ENCODE measurements at places on chromosomes 7 and 10. TPM values are rescaled to one million over a fixed set of nuclear protein-coding genes. Genes with fewer than 3 reads are reported as not detected.

DNA sequence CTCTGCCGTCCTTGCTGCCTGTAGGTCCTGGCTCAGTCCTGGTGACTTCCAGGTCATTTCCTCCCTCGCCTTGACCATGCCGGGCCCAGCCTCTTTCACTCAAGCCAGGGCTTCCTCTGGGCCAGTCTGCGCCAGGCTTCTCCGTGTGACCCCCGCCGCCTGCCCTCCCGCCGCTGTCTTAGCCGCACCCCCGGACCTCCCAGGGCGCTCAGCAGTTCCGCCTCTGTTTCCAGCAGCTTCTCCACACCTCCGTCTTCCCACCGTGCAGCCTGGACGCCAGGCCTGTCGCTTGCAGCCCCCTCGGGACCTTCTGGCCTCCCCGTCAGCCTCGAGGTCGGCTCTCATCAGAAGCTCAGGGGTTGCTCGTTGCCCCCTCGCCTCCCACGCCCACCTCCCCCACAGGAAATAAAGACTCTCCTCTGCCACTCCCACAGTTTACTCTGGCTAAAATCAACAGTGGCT lies 123.0 kb upstream of the FZD8 start:
- no peak overlapping the region for H3K4me3 ChIP-seq
- H3K27me3 ChIP-seq, result no peaks in the 10 kb centered on the region
- H3K36me3 ChIP-seq, result no peaks in the 10 kb centered on the region
- H3K27ac ChIP-seq, result no peak overlapping the region

GRCh38 chr7:100595188-100595587 lies 7.0 kb upstream of the PCOLCE start:
- no peak overlapping the region for H3K4me3 ChIP-seq
- H3K4me1 ChIP-seq, result no peaks in the 10 kb centered on the region
- DNase-seq, result no peak
- peaks cover 11% of the 10 kb centered on the region for H3K27me3 ChIP-seq
- no peaks in the 10 kb centered on the region for H3K36me3 ChIP-seq
- no peak overlapping the region for H3K27ac ChIP-seq

DNA sequence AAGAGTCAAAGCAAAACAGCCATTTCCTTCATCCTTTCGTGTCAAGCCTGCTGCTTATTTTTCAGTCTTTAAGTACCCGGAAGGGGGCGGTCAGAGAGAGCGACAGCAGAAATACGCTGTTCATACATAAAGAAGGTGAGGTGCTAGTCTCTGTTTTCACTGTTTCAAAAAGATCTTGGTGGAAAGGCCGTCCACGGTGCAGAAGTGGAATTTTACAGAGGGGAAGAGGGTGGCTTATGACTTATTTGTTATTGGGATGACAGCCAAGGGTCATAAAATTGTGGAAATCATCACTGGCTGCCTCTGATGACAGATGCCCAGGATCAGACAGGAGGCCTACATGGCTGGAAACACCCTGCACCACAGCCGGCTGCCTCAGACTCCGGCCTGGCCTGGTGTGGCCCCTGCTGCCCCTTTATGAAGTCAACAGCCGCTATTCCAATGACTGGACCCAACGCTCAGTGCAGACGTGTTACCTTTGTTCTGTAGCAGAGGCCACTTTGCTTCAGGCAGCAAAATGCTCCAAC lies 57.0 kb downstream of the HIPK2 start:
- H3K27ac ChIP-seq, result peak overlapping the region; percentile 75
- no peak for DNase-seq
- no peak overlapping the region for H3K4me3 ChIP-seq
- no peaks in the 10 kb centered on the region for H3K27me3 ChIP-seq

DNA sequence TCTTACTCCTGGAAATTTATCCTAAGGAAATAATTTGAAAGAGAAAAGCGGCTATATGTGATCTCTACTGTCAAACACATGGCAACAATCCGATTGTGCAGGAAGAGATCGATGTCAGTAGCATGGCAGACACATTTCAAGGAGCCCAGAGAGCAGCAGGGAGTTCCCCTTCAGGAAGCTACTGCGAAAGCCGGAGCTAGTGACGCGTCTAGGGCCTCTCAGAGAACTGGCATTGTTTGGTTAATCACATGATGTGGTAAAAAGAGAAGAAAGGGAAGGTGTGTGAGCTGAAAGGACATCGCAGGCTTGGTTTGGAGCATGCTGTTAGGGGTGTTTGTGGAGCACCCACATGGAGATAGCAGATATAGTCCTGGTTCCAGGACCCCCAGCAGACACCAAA lies 74.9 kb downstream of the BEND7 start:
- no peaks in the 10 kb centered on the region for H3K4me1 ChIP-seq
- no peak overlapping the region for H3K27ac ChIP-seq
- H3K27me3 ChIP-seq, result no peaks in the 10 kb centered on the region
- H3K4me3 ChIP-seq, result no peak overlapping the region
- no peak for DNase-seq

DNA sequence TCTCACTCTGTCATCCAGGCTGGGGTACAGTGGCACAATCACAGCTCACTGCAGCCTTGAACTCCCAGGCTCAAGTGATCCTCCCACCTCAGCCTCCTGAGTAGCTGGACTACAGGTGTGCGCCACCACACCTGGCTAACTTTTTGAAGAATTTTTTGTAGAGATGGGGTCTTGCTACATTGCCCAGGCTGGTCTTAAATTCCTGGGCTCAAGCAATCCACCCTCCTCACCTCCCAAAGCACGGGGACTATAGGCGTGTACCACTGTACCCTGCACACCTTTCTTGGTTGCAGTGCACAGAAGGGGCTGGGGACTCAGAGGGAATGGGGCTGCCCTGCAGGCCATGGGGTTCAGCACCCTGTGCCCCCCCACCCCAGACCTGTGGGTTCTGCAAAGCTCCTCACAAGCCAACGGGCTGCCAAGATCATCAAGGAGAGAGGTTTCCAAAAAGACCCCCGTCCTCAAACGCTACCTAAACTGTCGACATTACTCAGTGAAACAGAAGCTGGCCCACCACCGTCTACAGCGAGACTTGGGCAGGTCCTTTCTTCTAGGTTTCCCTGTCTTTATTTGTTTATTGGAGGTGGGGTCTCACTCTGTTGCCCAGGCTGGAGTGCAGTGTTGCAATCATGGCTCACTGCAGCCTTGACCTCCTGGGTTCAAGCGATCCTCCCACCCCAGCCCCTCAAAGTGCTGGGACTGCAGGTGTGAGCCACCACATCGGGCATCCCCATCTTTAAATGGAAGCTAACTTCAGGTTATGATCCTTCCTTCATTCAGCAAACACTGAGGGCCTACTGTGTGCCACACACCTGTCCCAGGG lies 26.6 kb upstream of the ELFN1 start:
- no peak overlapping the region for H3K4me3 ChIP-seq
- no peak overlapping the region for H3K27ac ChIP-seq
- DNase-seq, result no peak
- no peaks in the 10 kb centered on the region for H3K36me3 ChIP-seq
- H3K4me1 ChIP-seq, result no peaks in the 10 kb centered on the region

- no peak for DNase-seq
- no peaks in the 10 kb centered on the region for H3K27me3 ChIP-seq
- H3K4me3 ChIP-seq, result no peak overlapping the region
- no peak overlapping the region for H3K27ac ChIP-seq
Observed at GRCh38 chr7:127287133-127287532, 34.4 kb upstream of the GRM8 start.

The SPDYE11 gene
- total RNA-seq, result not detected

- peak overlapping the region; percentile 45 for H3K4me3 ChIP-seq
- H3K4me1 ChIP-seq, result peaks cover 4% of the 10 kb centered on the region
- DNase-seq, result no peak
- H3K27ac ChIP-seq, result no peak overlapping the region
Observed at GRCh38 chr7:156606691-156607331, 33.8 kb upstream of the RNF32 start.

The VSIR gene
- total RNA-seq, result 51.4 TPM

GRCh38 chr10:51815723-51816122 lies 116.3 kb upstream of the CSTF2T start:
- no peak overlapping the region for H3K4me3 ChIP-seq
- no peaks in the 10 kb centered on the region for H3K36me3 ChIP-seq
- H3K27ac ChIP-seq, result no peak overlapping the region
- no peaks in the 10 kb centered on the region for H3K27me3 ChIP-seq
- H3K4me1 ChIP-seq, result no peaks in the 10 kb centered on the region

GRCh38 chr7:66629222-66630062 lies 761 bp downstream of the KCTD7 start:
- peak overlapping the region; percentile 90 for H3K27ac ChIP-seq
- peak overlapping the region; percentile 69 for H3K4me3 ChIP-seq
- no peak for DNase-seq
- peaks cover 15% of the 10 kb centered on the region for H3K4me1 ChIP-seq

The GTPBP4 gene
- total RNA-seq, result 35.1 TPM

GRCh38 chr10:289581-289980 lies 154.3 kb downstream of the ZMYND11 start:
- no peak overlapping the region for H3K4me3 ChIP-seq
- DNase-seq, result no peak
- H3K4me1 ChIP-seq, result no peaks in the 10 kb centered on the region
- no peaks in the 10 kb centered on the region for H3K36me3 ChIP-seq
- no peaks in the 10 kb centered on the region for H3K27me3 ChIP-seq

GRCh38 chr10:96360766-96361165 lies 2.0 kb upstream of the OPALIN start:
- H3K4me3 ChIP-seq, result no peak overlapping the region
- no peaks in the 10 kb centered on the region for H3K4me1 ChIP-seq
- no peak overlapping the region for H3K27ac ChIP-seq
- no peaks in the 10 kb centered on the region for H3K36me3 ChIP-seq

DNA sequence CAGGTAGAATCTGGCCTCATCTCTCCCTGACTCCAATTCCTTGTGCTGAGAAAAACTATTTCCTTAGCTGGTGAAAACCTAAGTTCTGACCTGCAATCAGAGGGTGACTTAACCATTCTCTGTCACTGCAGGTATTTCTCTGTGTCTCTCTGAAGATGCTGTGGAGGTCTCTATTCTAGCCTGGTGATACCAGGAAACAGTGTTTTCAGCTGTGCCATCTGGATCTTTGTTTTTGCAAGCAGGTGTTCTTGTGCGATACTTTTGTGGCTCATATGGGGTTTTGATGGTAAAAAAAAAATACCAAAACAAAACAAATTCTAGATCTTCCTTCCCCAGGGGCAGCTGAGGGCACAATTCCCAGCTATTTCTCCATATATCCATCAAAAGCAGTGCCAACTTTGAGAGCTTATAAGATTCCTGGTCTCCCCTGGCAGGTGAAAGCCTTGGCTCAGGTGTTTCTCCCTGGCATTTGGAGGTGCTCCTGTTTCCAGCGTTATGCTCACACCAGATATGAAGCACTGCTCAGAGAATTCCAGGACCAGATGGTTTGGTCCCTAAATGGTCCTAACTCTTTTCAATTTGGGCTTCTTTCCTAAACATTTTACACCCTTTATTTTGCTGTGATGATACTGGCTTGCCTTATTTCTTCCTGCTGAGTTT lies 9.9 kb upstream of the NPVF start:
- no peaks in the 10 kb centered on the region for H3K36me3 ChIP-seq
- DNase-seq, result no peak
- H3K27me3 ChIP-seq, result no peaks in the 10 kb centered on the region
- no peak overlapping the region for H3K4me3 ChIP-seq

- H3K4me1 ChIP-seq, result peaks cover 6% of the 10 kb centered on the region
- no peaks in the 10 kb centered on the region for H3K36me3 ChIP-seq
- peak overlapping the region; percentile 48 for H3K27ac ChIP-seq
Observed at GRCh38 chr7:101017064-101017777, 2.7 kb upstream of the MUC17 start.

- H3K4me3 ChIP-seq, result no peak overlapping the region
- H3K27ac ChIP-seq, result no peak overlapping the region
- H3K27me3 ChIP-seq, result no peaks in the 10 kb centered on the region
- DNase-seq, result no peak
Observed at GRCh38 chr7:26653430-26654399, 210.7 kb downstream of the SKAP2 start.

The ACTL6B gene
- not detected for total RNA-seq

DNA sequence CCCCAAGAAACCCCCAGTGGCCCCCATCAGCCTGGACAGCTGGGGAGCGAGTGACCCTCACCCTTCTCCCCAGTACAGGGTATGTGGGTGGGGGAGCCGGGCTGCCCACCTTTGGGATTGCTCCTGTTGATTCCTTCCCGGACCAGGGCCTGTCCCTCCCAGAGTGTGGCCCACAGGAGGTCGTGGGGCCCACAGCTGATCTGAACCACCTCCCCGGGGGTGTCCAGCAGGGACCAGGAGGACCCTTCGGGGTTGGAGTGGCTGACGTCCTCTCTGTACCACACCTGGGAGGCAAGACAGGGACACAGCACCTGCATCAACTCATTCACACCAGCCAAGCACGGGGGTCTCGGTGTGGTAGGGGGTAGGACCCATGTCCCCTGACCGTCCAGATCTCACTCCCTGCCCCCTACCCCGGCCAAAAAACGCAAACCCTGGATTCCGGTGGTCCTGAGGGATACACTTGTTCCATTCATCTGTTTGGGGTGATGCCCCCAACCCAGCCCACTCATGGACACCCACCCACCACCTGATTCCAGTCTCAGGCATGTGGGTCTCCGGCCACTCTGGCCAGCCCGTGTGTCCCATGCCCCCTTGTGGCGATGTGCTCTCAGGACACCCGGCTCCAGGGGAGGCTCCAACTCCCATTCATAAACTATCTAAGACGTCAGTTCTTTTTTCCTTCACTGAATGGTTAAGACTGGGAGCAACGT lies 10.9 kb downstream of the TECPR1 start:
- H3K4me3 ChIP-seq, result no peak overlapping the region
- no peaks in the 10 kb centered on the region for H3K4me1 ChIP-seq
- H3K36me3 ChIP-seq, result peaks cover 14% of the 10 kb centered on the region
- no peak overlapping the region for H3K27ac ChIP-seq
- no peaks in the 10 kb centered on the region for H3K27me3 ChIP-seq

GRCh38 chr10:23186178-23186577 lies 5.9 kb upstream of the PTF1A start:
- no peak overlapping the region for H3K4me3 ChIP-seq
- no peaks in the 10 kb centered on the region for H3K36me3 ChIP-seq

DNA sequence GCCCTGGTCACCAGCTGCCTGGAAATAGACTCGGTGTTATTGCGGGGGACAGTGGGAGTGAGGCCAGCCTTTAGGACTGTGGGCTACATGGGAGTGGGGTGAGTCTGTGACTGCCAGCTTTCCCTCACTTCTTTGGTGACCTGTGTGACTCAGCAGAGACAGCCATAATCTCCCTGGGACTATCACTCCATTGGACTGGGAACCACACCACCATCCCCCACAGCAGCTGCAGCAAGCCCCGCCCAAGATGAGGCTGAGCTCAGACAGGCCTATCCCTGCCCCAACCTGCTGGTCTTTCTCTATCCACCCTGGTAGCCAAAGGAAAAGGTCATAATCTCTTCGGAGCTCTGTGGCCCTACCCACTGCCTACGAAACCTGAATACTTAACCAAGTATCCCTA lies 263.2 kb downstream of the FZD1 start:
- H3K27me3 ChIP-seq, result no peaks in the 10 kb centered on the region
- H3K36me3 ChIP-seq, result no peaks in the 10 kb centered on the region
